ENCODE measurements at places on chromosomes 16 and 17. TPM values are rescaled to one million over a fixed set of nuclear protein-coding genes. Genes with fewer than 3 reads are reported as not detected.

GRCh38 chr16:3799354-3799753 is 81.2 kb downstream of the CREBBP start:
- no peak overlapping the region for H3K27ac ChIP-seq
- no peak overlapping the region for H3K4me3 ChIP-seq
- H3K27me3 ChIP-seq, result no peaks in the 10 kb centered on the region
- DNase-seq, result no peak
- peaks cover 55% of the 10 kb centered on the region for H3K4me1 ChIP-seq

Gene ST6GALNAC1
- total RNA-seq, result not detected

GRCh38 chr16:79849119-79849518 is 248.6 kb upstream of the MAF start:
- no peak for DNase-seq
- H3K36me3 ChIP-seq, result no peaks in the 10 kb centered on the region

GRCh38 chr16:29824589-29825144 is 4.4 kb downstream of the MVP start:
- H3K27ac ChIP-seq, result no peak overlapping the region
- peaks cover under 1% of the 10 kb centered on the region for H3K36me3 ChIP-seq
- peaks cover 94% of the 10 kb centered on the region for H3K4me1 ChIP-seq
- H3K27me3 ChIP-seq, result no peaks in the 10 kb centered on the region

Gene DPEP3
- total RNA-seq, result 0.18 TPM

- no peaks in the 10 kb centered on the region for H3K27me3 ChIP-seq
- no peak for DNase-seq
- H3K4me1 ChIP-seq, result no peaks in the 10 kb centered on the region
Measured at GRCh38 chr16:83983491-83983890, 15.4 kb downstream of the NECAB2 start.

DNA sequence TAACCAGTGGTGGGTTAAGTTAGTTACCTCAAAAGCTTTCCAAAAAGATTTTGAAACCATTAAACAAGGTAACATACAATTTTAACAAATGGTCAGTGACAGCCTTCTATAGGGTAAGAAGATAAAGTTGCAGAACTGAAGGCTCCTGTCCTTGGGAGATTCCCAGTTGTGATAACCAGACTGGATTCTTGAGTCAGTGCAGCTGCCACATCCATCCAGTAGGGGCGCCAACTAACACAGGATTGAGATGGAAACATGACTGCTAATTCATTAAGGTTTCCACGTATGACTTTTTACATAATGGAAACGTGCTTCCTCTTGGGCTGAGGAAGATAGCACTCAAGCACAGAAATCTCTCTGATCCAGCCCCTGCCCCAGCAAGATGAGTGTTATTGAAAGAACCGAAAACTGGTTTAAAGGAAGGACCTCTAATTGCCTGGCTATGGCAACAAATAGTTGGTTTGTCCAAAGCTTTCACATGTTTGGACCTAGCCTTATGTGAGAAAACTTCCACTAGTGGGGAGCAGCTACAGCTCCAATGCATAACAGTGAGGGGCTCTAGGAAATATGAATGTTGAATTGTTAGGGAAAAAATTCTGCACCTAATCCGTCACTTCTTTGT is 269.8 kb upstream of the MYOCD start:
- H3K4me3 ChIP-seq, result no peak overlapping the region
- no peaks in the 10 kb centered on the region for H3K4me1 ChIP-seq
- H3K36me3 ChIP-seq, result no peaks in the 10 kb centered on the region
- H3K27me3 ChIP-seq, result no peaks in the 10 kb centered on the region

DNA sequence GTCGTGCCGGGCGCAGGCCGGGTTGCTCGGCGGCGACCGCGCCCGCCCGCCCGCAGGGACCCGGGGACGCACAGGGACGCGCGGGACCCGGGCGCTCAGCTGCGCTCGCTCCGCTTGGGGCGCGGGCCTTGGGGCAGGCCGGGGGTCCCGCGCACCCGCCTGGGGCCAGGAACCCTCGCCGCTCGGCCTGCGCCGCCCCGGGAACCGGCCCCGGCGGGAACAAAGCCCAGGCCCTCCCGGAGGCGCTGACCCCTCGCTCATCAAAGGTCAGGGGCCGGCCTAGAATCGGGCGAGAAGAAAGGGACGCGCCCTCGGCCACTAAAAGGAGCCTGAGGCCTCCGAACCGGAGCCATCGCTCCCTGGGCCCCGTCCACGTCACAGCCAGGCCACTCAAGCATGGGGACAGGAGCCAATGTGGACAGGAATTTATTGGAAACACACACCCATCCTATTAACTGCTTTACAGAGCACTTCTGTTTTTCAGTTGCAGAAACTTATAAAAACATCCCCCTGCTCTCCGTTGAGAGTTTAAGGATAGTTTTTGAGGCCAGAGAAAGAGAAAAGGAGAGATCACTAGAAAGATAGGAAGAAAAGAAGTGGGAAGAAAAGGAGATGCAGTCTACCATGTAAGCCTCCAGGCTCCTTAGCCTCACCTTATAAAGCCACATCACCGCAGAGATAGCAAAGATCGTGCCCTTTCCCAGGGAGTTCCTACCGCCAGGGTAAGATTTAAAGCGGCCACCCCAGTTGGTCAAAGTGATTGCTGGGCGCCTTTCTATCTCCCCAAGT is 558 bp upstream of the ZFHX3 start:
- H3K27ac ChIP-seq, result no peak overlapping the region
- no peaks in the 10 kb centered on the region for H3K4me1 ChIP-seq
- no peak overlapping the region for H3K4me3 ChIP-seq
- H3K27me3 ChIP-seq, result no peaks in the 10 kb centered on the region
- no peaks in the 10 kb centered on the region for H3K36me3 ChIP-seq
- DNase-seq, result no peak

DNA sequence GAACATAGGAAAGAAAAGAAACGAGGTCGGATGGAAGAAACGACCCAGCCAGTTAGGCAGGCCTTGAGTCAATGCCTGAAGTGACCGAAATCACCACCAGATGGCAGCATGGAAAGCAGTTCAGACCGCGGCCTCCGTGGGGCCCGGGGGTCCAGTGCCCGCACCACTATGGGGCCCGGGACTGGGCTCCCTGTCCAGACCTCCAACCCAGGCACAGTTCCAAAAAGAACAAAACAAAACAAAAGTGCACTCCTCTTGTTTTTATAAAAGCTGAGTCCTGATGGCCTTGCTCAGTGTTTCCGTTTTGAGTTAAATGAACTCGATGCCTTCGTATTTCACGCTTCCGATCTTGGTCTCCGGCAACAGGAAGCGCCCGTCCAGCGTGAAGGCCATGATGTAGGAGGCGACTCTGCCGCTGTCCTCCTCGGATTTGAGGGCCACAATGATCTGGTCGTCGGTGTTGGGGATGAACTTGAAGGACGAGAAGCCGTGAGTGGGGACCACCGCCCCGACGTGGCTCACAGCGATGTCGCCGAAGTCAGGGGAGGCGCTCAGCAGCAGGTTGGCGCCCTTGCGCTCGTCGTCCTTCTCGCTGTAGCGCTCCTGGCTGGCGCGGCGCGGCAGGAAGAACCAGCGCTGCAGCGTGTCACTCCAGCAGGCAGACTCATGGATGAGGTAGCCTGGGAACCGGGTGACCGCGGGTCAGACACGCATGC is 13.7 kb upstream of the LGALS3BP start:
- H3K4me1 ChIP-seq, result no peaks in the 10 kb centered on the region
- no peak overlapping the region for H3K4me3 ChIP-seq
- H3K27ac ChIP-seq, result no peak overlapping the region
- peaks cover 21% of the 10 kb centered on the region for H3K36me3 ChIP-seq
- peak; percentile 36 for DNase-seq

GRCh38 chr16:52742608-52743170 is 195.7 kb upstream of the TOX3 start:
- H3K27ac ChIP-seq, result no peak overlapping the region
- no peak overlapping the region for H3K4me3 ChIP-seq
- H3K4me1 ChIP-seq, result no peaks in the 10 kb centered on the region
- H3K27me3 ChIP-seq, result no peaks in the 10 kb centered on the region
- DNase-seq, result no peak

Gene C16orf78
- not detected for total RNA-seq

GRCh38 chr16:67982011-67982696 is 1.9 kb upstream of the DPEP3 start:
- no peaks in the 10 kb centered on the region for H3K27me3 ChIP-seq
- peaks cover 21% of the 10 kb centered on the region for H3K4me1 ChIP-seq

- H3K36me3 ChIP-seq, result no peaks in the 10 kb centered on the region
- no peaks in the 10 kb centered on the region for H3K4me1 ChIP-seq
- DNase-seq, result no peak
- H3K27me3 ChIP-seq, result peaks cover 2% of the 10 kb centered on the region
- H3K27ac ChIP-seq, result no peak overlapping the region
Measured at GRCh38 chr16:55778757-55779156, 54.1 kb downstream of the CES1 start.

- DNase-seq, result no peak
- no peaks in the 10 kb centered on the region for H3K27me3 ChIP-seq
- peaks cover 33% of the 10 kb centered on the region for H3K36me3 ChIP-seq
- peaks cover 12% of the 10 kb centered on the region for H3K4me1 ChIP-seq
- H3K27ac ChIP-seq, result no peak overlapping the region
- no peak overlapping the region for H3K4me3 ChIP-seq
Measured at GRCh38 chr17:32458371-32458770, 14.1 kb downstream of the PSMD11 start.

Gene BCL6B
- 0.59 TPM for total RNA-seq

GRCh38 chr17:66665194-66665593 is 169.7 kb upstream of the CACNG5 start:
- no peaks in the 10 kb centered on the region for H3K36me3 ChIP-seq
- H3K27me3 ChIP-seq, result no peaks in the 10 kb centered on the region
- no peak for DNase-seq
- no peak overlapping the region for H3K27ac ChIP-seq
- H3K4me1 ChIP-seq, result peaks cover 48% of the 10 kb centered on the region

GRCh38 chr17:34312080-34312479 is 7.2 kb upstream of the CCL8 start:
- no peak overlapping the region for H3K27ac ChIP-seq
- H3K36me3 ChIP-seq, result no peaks in the 10 kb centered on the region
- H3K4me1 ChIP-seq, result no peaks in the 10 kb centered on the region
- no peak overlapping the region for H3K4me3 ChIP-seq
- no peak for DNase-seq

DNA sequence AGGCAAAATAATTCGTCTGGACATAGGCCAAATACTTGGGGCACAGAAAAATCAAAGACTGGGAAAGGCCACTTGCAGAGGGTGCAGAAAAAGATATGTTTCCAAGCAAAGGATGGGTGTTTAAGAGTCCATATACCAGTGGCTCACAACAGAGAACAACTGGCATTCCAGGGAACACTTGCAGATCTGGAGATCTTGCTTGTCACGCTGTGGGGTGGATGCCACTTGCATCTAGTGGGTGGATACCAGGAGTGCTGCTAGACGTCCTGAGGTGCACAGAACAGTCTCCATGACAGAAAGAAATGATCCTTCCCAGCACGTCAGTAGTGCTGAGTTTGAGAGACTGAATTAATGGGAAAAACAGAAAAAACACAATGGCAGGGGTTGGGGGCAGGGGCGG is 8.4 kb downstream of the CBX8 start:
- no peak for DNase-seq
- peaks cover 20% of the 10 kb centered on the region for H3K4me1 ChIP-seq
- no peak overlapping the region for H3K27ac ChIP-seq
- H3K4me3 ChIP-seq, result no peak overlapping the region

DNA sequence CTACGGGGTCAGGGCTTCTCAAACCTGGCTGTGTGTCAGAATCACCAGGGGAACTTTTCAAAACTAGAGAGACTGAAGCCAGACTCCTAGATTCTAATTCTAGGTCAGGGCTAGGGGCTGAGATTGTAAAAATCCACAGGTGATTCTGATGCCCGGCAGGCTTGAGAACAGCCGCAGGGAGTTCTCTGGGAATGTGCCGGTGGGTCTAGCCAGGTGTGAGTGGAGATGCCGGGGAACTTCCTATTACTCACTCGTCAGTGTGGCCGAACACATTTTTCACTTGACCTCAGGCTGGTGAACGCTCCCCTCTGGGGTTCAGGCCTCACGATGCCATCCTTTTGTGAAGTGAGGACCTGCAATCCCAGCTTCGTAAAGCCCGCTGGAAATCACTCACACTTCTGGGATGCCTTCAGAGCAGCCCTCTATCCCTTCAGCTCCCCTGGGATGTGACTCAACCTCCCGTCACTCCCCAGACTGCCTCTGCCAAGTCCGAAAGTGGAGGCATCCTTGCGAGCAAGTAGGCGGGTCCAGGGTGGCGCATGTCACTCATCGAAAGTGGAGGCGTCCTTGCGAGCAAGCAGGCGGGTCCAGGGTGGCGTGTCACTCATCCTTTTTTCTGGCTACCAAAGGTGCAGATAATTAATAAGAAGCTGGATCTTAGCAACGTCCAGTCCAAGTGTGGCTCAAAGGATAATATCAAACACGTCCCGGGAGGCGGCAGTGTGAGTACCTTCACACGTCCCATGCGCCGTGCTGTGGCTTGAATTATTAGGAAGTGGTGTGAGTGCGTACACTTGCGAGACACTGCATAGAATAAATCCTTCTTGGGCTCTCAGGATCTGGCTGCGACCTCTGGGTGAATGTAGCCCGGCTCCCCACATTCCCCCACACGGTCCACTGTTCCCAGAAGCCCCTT is 10.9 kb downstream of the STH start:
- H3K27ac ChIP-seq, result no peak overlapping the region
- H3K36me3 ChIP-seq, result no peaks in the 10 kb centered on the region
- H3K4me1 ChIP-seq, result no peaks in the 10 kb centered on the region
- H3K27me3 ChIP-seq, result no peaks in the 10 kb centered on the region
- no peak overlapping the region for H3K4me3 ChIP-seq

DNA sequence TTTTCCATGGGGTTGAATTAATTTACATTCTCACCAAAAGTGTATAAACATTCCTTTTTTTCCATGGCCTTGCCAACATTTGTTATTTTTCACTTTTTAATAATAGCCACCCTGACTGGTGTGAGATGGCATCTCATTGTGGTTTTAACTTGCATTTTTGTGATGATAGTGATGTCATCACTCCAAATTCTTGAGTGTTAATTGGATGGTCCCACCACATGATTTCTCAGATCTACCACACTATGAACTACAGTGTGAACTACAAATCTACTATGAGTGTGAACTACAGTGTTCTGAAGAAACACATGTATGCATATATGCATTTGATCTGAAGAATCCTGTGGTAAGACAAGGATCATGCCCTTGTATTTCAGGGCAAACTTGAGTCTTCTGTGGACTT is 340.1 kb downstream of the ABCC12 start:
- no peaks in the 10 kb centered on the region for H3K27me3 ChIP-seq
- H3K4me3 ChIP-seq, result no peak overlapping the region
- H3K27ac ChIP-seq, result no peak overlapping the region
- DNase-seq, result no peak
- no peaks in the 10 kb centered on the region for H3K36me3 ChIP-seq

Gene FOXC2
- not detected for total RNA-seq

- no peak overlapping the region for H3K27ac ChIP-seq
- H3K4me3 ChIP-seq, result no peak overlapping the region
- no peaks in the 10 kb centered on the region for H3K36me3 ChIP-seq
- H3K4me1 ChIP-seq, result no peaks in the 10 kb centered on the region
Measured at GRCh38 chr16:77816293-77816692, 27.9 kb downstream of the VAT1L start.

GRCh38 chr16:24452724-24453123 is 86.6 kb upstream of the RBBP6 start:
- H3K4me3 ChIP-seq, result no peak overlapping the region
- H3K27ac ChIP-seq, result no peak overlapping the region
- H3K27me3 ChIP-seq, result no peaks in the 10 kb centered on the region
- no peak for DNase-seq
- no peaks in the 10 kb centered on the region for H3K4me1 ChIP-seq

- H3K4me1 ChIP-seq, result peaks cover 51% of the 10 kb centered on the region
- H3K27ac ChIP-seq, result no peak overlapping the region
- DNase-seq, result peak; percentile 63
- H3K4me3 ChIP-seq, result peak overlapping the region; percentile 12
- H3K36me3 ChIP-seq, result no peaks in the 10 kb centered on the region
- no peaks in the 10 kb centered on the region for H3K27me3 ChIP-seq
Measured at GRCh38 chr17:51427856-51428255, 167.5 kb downstream of the UTP18 start.

Measured in CD8-positive, alpha-beta memory T cell (primary cell).